ENCODE measurements at places on chromosomes 2 and 18.

DNA sequence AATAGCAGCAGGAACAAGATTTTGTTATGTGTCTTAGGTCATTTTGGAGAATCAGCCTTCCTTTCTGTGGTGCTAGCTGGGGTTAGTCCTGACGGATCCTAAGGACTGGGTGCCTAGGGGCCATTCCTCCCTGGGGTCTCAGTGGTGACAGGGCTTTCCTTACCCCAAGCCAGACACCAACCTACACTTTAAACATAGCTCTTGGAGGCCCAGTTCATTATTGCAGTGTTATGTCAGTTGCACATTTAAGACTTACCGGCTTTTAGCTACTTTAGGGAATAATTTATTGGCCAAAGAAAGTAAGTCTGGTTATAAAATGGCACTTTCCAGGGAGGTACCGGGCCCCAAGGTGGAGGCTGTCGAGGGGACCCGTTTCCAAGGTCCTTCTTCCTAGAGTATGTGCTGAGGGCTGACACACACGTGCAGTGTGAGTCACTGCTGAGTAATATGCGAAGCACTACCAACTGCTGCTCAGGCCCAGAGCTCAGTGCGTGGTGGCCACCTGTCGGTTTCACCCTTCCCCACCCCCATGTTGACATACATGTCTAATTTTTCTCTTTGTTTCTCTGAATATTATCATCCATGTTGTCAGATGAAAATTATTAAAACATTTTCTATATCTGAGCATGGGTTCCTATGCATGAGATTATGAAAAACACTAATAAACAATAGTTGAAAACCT lies 37.0 kb upstream of the GRHL1 start:
- peak; percentile 0 for DNase-seq

- no peak for DNase-seq
These were observed 62.9 kb downstream of the VRK2 start for GRCh38 chr2:58109481-58109880.

DNA sequence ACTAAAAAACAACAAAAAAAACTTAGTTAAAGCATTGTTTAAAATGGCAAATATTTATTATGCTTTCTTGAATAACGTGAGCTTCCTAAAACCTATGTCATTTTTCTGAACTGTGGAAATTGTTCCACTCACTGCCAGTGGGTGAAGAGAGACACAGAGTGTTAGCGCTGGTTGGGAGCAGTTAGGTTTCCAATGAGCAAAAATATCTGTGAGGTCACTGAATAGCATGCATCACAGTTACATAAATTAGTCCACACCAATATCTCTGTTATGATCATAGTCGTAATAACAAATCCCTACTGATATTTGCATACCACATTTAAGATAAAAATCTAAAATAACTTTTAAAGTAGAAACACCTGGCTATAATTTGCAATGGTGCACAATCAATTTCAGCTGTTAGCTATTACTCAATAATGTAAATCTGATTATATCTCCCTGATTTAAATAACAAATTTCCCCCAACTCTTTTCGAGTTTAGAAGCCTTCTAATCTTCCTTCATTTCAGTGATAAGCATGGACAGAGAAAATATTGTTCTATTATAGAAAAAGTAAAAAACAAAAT lies 1094.0 kb upstream of the KLHL29 start:
- no peak for DNase-seq

GRCh38 chr2:11236335-11236734 lies 81.1 kb downstream of the SLC66A3 start:
- DNase-seq: no peak

- peak; percentile 82 for DNase-seq
These were observed 415.3 kb upstream of the VWC2L start for GRCh38 chr2:213995400-213996105.

DNA sequence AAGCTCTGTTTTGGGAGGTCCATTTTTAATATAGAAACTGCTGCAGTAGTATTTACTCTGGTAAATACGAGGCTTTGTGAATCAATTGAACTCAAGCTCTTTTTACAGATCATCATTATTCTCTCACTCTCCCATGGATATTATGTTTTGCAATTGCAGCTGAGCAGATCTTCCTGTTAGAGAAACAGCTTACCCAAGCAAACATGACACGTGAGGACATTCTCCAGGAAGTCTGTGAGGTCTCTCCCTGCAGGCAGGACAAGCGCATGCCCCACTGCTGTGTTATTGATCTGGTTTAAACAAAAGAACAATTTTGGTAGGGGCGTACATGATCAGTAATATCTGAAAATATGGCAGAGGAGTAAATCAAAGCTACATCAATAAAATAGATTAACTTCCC lies 72.1 kb downstream of the COL6A3 start:
- no peak for DNase-seq

GRCh38 chr18:43994381-43994780 lies 686.3 kb upstream of the SETBP1 start:
- no peak for DNase-seq

DNA sequence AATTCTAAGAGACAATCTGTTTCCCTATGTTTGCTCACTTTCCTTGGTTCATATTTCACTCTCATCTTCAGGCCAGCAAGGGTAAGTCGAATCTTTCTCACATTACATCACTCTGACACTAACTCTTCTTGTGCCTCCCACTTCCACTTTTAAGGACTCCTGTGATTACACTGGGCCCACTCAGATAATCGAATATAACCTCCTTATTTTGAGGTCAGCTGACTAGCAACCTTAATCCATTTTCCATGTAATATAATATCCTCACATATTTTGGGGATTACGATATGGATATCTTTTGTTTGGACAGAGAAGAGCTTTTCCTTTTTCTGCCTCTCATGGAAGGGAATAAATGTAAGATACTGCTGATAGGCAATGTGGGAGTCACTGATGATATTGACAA lies 2015.7 kb upstream of the LRRTM1 start:
- DNase-seq: no peak

- no peak for DNase-seq
These were observed 79.6 kb downstream of the MBP start for GRCh38 chr18:77052983-77053309.

GRCh38 chr2:30661173-30662107 lies 145.8 kb downstream of the CAPN13 start:
- DNase-seq: no peak

DNA sequence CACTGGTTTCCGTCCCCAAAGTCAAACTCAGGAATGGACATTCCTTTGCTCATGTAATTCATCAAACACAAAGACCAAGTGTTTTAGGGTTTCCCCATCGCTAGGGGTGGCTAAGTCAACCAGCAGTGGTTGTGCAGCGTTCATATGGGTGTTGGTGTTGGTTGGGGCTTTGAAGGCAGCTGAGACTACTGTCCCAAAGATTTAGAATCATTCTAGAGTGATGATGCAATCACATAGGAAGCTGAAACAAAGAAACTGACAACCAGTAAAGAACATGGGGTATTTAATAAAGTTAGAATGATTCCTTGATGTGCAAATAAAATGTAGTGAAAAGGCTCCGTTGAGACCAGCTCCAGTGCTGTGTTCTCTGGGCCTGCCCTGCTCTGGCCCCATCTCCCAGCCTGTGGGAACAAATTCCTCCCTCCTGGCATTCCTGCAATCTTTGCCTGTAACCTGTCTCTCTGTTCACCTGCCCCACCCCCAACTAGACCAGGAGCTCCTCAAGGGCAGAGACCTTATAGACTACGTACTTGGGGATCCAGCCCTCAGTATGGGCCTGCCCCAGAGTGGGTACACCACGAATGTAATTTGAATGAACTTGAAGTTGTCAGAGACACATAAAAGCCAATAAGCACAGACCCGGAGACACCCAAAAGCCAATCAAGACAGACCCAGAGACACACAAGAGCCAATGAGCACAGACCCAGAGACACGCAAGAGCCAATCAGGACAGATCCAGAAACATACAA lies 191.7 kb upstream of the TWIST2 start:
- DNase-seq: no peak

GRCh38 chr2:173588931-173589369 lies 234.3 kb downstream of the CDCA7 start:
- no peak for DNase-seq

GRCh38 chr2:223283329-223283728 lies 231.3 kb downstream of the KCNE4 start:
- DNase-seq: no peak

- DNase-seq: no peak
These were observed 257.2 kb upstream of the SALL3 start for GRCh38 chr18:78722386-78722785.

DNA sequence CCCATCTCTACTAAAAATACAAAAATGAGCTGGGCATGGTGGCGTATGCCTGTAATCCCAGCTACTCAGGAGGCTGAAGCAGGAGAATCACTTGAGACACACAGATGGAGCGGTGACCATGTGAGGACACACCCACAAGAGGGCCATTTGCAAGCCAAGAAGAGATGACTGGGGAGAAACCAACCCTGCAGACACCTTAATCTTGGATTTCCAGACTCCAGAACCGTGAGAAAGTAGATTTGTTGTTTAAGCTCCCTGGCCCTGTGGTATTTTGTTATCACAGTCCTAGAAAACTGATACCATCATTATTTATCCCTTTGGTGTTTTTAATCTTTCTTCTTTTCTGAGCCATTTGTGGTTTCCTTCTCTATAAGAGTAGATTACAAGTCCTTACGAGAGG lies 88.6 kb upstream of the ID2 start:
- DNase-seq: no peak

GRCh38 chr2:209917154-209917771 lies 85.2 kb upstream of the RPE start:
- DNase-seq: no peak

DNA sequence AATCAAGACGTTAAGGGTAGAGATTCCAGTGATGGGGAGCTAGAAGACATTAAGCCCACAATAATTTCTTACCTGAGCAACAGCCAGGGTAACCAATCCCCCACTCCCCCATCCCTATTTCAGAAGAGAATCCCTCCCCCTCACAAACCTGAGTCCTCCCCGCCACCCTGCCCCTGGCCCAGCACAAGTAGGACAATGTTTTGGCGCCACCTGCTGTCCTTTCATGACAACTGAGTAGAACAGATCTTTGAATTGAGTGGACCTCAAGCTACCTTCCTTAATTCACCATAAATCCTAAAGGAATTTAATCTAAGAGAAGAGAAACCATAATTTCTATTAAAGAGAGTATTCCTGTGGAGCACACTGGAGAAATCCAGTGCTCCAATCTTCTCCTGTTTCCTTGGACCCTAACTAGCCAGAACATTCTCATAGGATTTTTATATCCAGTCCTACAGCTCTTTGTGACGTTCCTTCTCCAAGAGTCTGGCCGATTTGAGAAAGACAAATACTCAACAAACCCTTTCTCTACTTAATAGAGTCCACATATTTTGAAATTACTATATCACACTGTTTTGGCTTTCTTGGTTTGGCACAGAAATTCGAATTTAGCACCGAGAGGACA lies 41.1 kb downstream of the NHEJ1 start:
- no peak for DNase-seq

DNA sequence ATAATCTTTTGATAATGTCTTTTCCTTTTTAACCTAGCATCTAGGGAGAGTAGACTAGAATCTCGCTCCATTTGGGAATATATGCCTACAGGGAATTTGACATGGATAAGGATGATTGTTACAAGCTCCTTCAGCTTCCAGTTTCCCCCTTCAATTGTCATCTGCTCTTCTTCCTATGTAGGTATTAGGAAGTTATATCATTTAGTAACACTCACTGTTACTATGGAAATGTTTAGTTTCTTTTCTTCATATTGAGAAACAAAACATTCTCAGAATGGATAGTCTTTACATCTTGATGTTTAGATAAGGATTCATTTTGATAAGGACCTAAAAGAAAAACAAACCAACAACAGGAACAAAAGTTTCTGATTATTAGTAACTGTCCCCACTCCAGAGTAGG lies 127.6 kb downstream of the PHLPP1 start:
- DNase-seq: no peak

GRCh38 chr2:174138161-174138560 lies 110.2 kb downstream of the OLA1 start:
- no peak for DNase-seq

DNA sequence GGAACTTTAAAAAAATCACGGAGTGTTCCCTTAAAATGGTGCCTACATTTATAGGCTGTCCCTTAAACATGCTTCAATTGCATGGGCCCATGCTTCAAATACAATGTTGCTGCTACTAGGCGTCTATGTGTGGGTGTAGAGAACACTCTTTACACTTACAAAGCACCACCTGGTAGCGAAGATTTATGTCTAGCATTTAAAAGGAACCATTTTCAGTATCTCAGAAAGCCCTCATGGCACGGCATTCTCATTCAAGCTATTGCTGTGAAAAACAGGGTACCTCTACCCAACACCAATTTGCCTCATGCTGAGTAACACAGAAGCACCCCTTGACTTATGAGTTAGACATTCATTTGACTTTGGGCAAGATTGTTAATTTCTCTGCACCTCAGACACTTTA lies 112.9 kb upstream of the CNTNAP5 start:
- DNase-seq: no peak

GRCh38 chr2:220779931-220780330 lies 792.2 kb downstream of the EPHA4 start:
- no peak for DNase-seq

DNA sequence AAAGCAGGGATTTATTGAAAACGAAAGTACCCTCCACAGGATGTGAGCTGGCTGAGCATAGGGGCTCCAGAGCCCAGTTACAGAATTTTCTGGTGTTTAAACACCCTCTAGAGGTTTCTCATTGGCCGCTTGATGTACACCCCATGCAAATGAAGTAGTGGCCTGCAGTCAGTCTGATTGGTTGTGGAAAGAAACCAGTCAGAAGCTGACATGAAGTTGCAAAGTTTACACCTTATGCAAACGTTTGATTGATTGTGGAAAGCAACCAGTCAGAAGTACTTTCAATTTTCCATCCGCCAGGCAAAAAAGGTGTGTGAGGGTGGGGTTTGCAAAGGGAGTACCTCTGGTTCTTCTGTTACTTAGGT lies 62.3 kb downstream of the VWA3B start:
- no peak for DNase-seq

- DNase-seq: no peak
These were observed 94.7 kb downstream of the RTN4 start for GRCh38 chr2:54955358-54956110.

DNA sequence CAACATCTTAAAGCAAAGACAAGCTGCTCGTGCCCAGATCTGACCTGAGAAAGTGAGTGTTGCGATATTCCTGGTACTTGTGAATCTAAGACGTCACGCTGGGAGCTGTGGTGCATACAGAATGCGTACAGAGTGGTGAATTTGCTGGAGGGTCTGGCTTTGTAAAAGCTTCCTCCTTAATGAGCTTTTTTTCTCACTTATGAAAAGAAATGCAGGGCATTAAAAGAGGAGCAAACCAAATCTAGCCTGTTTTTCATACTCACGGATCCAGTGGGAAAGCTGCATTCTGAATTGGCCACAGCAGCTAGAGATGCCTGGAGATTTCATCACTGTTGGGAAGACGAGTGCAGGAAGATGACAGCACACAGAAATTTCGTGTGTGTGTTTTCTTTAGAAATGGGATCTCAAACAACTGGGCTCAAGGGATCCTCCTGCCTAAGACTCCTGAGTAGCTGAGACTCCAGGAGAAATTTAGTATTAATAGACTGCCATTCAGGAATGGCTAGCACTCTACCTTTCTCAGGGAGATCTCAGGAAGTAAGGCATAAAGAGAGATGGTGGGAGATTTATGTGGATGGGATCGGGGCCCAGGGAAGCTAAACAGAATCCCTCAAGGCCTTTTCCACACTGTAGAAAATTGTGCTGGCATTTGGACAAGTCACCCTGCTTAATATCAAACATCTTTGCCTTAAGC lies 181.3 kb downstream of the ALPK2 start:
- DNase-seq: no peak

Data from amniotic stem cell (primary cell).